ENCODE measurements at places on chromosomes 11 and 22. TPM values are rescaled to one million over a fixed set of nuclear protein-coding genes. Genes with fewer than 3 reads are reported as not detected.

DNA sequence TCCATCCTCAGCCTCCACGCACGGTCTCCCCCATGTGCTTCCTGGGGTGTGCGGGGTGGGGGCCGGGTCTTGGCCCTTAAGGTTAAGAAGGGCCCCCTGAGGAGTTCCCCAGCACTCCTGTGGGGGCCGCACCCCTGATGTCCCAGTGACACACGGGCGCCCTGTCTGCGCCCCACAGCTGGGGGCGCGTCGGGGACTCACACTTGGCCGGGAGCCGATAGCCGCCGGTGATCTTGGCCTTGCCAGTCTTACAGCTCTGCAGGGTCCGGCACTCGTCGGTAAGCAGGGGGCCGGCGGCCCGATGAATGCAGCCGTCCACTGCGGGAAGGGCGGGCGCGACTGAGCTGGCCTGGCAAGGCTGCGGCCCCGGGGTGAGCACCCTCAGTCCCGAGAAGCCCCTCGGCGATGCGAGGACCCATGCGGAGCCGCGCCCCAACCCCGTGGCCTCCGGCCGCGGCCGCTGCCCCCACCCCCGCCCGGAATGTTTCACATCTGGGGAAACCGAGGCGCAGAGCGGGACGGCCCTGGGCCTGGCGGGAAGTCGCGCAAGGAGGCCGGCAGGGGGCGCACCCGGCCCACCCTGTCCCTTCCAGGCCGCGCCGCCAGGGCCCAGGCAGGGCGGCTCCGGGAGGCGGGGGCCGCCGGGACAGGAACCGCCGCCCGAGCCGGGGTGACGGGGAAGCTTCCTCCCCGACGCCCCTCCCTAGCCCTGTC, 13.9 kb downstream of the OTUB1 start:
- H3K36me3 ChIP-seq: peaks cover 3% of the 10 kb centered on the region
- H3K4me3 ChIP-seq: no peak overlapping the region
- no peaks in the 10 kb centered on the region for H3K27me3 ChIP-seq
- no peak overlapping the region for H3K27ac ChIP-seq

GRCh38 chr22:19434401-19434800, 2.1 kb downstream of the MRPL40 start:
- H3K27me3 ChIP-seq: no peaks in the 10 kb centered on the region
- peaks cover 10% of the 10 kb centered on the region for H3K36me3 ChIP-seq
- peak overlapping the region; percentile 21 for H3K4me3 ChIP-seq
- DNase-seq: no peak
- peak overlapping the region; percentile 66 for H3K27ac ChIP-seq

GRCh38 chr11:69326622-69327219, 32.8 kb downstream of the MYEOV start:
- no peak overlapping the region for H3K4me3 ChIP-seq
- no peaks in the 10 kb centered on the region for H3K4me1 ChIP-seq
- no peak overlapping the region for H3K27ac ChIP-seq
- no peaks in the 10 kb centered on the region for H3K27me3 ChIP-seq

GRCh38 chr22:32606181-32606580, 131.6 kb downstream of the FBXO7 start:
- no peak overlapping the region for H3K27ac ChIP-seq
- H3K27me3 ChIP-seq: no peaks in the 10 kb centered on the region
- no peak overlapping the region for H3K4me3 ChIP-seq
- no peak for DNase-seq

DNA sequence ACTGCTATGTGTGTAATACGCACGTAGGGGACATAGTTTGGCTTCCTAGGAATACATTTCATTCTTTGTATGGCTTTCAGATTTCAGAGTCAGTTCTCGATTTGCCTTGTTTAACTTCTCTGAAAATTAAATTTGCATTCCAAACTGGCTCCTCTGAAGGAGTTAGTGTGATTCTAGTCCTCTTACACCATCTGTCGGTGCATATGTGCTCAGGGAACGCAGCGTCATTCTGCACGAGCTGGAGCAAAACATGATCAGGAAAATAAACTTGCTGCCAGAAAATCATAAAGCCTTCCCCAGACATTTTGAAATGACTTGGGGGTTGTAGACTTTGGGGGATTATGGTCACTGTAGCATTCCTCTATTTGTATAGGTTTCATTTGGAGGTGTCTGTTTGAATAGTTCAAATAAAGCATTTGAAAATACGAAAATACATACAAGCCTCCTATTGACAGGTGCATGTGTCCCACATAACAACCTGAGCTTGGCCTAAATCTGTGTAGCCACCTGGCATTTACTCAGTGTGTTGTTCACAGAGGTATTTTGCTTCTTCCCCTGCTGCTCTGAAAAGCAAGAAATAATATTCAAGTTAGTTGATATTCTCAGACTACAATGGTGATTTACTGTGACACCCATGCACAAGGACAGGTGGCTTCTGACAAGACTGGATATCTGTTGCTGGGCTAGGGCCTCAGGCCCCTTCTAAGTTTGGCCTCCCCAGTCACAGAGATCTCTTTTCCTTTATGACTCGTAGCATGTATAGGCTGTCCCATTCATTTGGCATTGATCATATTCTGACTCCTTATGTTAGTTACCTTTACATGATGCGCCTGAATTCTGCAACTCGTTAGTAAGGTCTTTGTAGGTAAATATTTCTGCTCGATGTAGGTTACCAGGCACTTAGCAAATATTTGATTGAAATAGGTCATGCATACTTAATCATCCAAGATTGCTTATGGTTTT, 81.6 kb upstream of the SORL1-AS1 start:
- H3K4me1 ChIP-seq: peaks cover 96% of the 10 kb centered on the region
- H3K36me3 ChIP-seq: peaks cover 30% of the 10 kb centered on the region
- H3K27ac ChIP-seq: peak overlapping the region; percentile 91
- no peak overlapping the region for H3K4me3 ChIP-seq
- peak; percentile 77 for DNase-seq

DNA sequence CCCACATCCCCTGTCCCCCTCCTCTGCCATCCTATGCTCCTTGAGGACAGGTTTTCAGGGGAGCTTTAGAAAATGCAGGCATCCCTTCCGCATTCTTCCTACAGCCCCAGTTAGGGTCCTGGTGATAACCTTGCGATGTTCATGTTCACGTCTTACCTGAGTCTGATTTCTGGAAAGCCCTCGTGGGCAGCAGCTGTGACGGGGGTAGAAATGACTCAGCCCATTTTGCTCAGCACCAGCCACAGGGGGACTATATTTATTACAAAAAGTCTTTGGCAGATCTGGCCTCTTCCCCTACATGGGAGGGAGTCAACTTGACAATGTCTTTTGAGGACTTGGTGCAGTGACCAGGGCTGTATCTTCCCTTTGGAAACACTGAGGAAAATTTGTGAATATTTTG, 12.3 kb downstream of the PKNOX2 start:
- no peak overlapping the region for H3K27ac ChIP-seq
- H3K27me3 ChIP-seq: no peaks in the 10 kb centered on the region
- H3K36me3 ChIP-seq: no peaks in the 10 kb centered on the region
- H3K4me1 ChIP-seq: no peaks in the 10 kb centered on the region

GRCh38 chr22:49269928-49270327, 557.7 kb downstream of the BRD1 start:
- H3K4me1 ChIP-seq: no peaks in the 10 kb centered on the region
- no peak for DNase-seq
- no peak overlapping the region for H3K27ac ChIP-seq
- H3K27me3 ChIP-seq: no peaks in the 10 kb centered on the region

GRCh38 chr11:67616431-67617242, 9.9 kb downstream of the NDUFV1 start:
- no peak overlapping the region for H3K4me3 ChIP-seq
- no peak for DNase-seq
- no peak overlapping the region for H3K27ac ChIP-seq
- H3K4me1 ChIP-seq: peaks cover 23% of the 10 kb centered on the region

Gene BIK
- 0.71 TPM for total RNA-seq

Gene SLC22A6
- not detected for total RNA-seq
